ENCODE measurements at places on chromosomes 5 and 9.

DNA sequence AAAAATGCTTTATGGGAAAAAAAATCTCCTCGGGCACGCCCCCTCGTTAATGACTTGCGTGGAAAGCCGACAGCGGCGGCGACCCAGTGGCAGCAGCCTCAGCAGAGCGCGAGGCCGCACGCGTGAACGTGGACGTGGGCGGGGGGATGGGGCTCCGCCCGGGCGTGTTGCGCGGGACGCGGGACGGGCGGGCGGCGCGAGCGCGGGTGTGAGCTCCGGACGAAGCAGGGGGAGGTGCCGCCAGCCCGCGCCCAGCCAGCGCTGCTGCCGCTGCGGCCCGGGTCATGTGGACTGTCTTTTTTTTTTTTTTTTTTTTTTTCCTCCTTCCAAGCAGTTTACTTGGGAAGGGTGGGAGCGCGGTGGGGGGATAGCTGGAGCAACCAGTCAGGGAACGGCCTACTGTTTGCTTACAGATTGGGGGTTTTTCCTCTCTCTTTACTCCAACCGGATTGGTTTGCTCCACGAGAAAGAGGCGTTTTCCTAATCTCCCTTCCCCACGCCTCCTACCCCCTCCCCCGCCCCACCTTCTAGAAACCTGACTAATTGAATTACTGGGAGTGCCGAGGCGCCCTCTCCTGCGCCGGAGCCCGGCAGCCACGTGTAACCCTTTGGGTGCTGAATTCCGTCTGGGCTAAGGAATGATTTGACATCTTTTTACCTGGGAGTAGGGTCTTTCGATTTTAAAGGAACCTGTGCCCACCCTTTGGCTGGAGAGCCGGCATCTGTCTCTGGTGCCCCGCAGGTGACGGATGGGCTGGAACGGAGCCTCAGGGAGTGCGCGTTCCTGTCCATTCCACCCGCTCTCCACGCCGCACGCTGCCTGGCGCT lies 1.7 kb upstream of the EFNA5 start:
- peak; percentile 86 for DNase-seq

- DNase-seq: no peak
These were observed 348.7 kb upstream of the SEMA6A start for GRCh38 chr5:116923344-116923743.

GRCh38 chr5:137880313-137880712 lies 8.9 kb upstream of the PKD2L2 start:
- no peak for DNase-seq

- DNase-seq: no peak
These were observed 134.4 kb downstream of the TRPM3 start for GRCh38 chr9:70986984-70987383.

GRCh38 chr9:81633952-81634854 lies 55.1 kb downstream of the TLE1 start:
- peak; percentile 29 for DNase-seq

GRCh38 chr5:29702875-29703274 lies 1490.6 kb upstream of the CDH6 start:
- DNase-seq: no peak

DNA sequence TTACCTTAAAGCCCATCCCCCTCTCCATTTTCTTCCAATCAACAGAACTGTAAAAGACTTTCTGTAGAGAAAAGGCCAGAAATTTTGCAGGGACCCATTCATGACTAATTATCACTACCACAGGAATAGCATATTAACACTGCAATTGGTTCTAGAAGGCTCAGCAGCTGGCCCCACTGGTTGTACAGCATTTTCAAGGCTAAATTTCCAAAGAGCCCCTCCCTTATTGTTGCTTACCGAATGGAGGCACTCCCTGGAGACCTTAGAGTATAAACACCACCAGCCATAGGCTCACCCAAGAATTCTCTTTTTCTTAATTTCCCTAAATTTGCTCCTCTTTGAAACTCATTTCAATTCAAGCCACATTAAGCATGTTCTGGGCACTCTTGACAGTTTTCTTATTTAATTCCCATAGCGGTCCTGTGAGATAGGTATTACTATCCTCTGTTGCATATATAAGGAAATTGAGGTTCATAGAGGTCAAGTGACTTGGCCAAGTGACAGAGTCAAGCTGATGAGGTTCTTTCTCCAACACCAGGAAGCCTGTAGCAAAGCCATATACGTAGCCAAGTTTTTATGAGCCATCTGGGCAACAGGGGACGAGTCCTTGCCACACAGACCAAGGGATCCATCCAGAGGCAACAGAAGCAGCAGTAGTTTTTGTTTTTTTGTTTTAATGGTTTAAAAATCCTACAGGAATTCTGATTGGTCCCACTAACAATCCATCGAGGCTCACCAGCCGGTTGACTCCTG lies 83.9 kb upstream of the NR5A1 start:
- peak; percentile 50 for DNase-seq

- peak; percentile 47 for DNase-seq
These were observed 14.2 kb downstream of the EEIG1 start for GRCh38 chr9:127966416-127967150.

DNA sequence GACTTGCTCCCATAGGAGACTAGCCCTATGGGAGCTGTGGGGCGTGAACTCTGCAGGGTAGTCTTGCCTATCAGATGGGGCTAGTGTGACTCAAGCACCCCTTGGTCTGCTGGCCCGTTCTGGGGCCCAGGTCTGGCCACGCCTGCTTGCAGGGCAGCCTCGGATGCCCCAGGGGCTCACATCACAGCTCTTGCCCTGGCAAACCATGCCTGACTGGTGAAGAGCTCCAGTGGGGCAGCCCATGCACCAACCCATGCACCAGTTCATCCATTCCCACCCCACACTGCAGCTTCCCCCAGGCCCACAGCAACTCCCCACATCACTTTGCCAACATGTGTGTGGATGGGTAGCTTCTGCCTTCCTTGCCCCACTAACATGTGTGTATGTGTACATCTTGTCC lies 93.9 kb upstream of the PRLR start:
- no peak for DNase-seq

DNA sequence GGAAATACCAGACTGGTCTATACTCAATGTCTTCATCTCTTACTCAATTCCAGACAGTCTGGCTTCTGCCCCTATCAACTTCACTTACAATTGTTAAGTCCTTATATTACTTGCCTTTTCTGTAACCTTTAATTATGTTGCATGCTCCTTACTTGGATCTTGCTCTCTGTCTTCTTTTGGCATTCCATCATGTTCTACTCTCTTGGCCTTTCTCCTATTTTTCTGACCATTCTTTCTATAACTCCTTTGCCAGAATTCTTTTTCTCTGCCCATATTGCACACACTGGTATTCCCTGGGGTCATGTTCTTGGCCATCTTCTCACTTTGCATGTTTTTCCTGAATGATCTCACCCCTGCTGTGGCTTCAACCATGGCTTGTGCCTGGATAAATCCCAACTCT lies 209.8 kb upstream of the ZNF462 start:
- DNase-seq: no peak

GRCh38 chr5:110896901-110897300 lies 158.1 kb downstream of the SLC25A46 start:
- no peak for DNase-seq

DNA sequence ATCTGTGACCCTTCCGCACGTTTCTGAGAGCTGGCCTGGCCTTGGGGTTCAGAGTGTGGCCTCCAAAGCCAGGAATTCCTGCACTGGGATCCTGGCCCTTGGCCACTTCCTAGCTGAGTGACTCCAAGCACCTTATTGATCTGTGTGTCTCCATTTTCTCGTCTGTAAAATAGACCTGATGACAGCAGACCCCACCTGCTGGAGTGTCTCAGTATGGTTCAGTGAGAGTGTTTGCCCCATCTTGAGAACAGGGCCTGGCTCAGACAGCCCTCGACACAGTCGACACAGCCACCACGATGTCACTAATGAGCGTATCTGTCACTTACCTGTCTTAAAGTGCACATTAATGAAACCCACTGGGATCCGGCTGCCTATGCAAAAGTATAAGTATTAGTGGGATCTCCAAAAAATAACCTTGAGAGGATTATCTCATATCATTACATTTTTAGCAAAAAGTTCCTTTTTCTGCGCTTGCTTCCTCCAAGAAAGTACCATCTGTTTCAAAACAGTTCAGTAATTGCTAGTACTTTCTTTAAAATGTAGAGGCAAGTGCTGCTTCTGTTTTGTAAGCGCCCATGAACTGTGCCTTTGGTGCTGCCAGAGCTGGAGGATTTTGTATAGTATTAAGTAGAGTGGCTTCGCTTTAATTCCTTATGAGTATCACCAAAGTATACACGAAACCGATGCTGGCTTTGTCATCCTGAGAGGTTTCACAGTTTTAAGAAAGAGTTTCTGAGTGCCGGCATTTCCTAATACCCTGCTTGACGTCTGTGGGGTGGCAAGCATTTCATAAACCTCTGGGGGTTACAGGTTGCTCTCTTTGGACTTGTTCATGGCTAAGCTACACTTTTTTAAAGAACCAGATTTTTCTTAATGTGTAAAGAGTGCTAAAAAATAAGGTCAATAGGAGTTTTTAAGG lies 31.7 kb downstream of the UBE2QL1 start:
- DNase-seq: no peak

- no peak for DNase-seq
These were observed 162.7 kb upstream of the SGCD start for GRCh38 chr5:156164306-156164705.

DNA sequence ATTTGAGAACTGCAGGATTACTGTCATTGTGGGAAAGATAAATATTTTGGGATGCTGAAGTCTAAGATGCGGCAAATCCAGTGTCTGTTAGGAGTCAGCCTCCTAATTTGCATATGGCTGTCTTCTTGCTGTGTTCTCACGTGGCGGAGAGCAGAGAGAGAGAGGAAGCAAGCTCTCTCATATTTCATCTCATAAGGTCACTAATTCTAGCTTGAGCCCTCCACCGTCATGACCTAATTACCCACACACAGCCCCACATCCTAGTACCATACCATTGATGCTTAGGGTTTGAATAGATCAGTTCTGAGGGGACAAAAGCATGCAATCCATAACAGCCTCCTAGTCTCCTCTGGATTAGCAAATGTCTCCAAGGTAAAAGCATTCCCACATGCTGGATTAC lies 124.5 kb downstream of the CDH12 start:
- DNase-seq: no peak

DNA sequence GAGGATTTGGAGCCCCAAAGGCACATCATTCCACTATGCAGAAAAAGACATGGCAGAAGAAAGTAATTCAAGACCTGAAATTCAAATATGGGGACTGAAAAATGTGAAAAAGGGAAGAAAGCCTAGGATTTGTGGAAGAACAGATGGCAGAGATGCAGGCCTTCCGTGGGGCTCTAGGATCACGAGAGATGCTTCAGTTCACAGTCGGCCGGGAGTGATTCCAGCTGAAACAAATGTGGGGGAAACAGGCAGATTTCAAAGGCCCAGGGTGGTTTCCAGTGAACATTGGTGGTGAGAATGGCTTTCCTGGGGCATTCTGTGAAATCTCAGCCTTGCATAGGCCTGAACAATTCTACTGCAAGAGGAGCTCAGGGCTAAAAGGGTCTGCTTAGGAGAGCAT lies 34.6 kb upstream of the ZFR start:
- no peak for DNase-seq

DNA sequence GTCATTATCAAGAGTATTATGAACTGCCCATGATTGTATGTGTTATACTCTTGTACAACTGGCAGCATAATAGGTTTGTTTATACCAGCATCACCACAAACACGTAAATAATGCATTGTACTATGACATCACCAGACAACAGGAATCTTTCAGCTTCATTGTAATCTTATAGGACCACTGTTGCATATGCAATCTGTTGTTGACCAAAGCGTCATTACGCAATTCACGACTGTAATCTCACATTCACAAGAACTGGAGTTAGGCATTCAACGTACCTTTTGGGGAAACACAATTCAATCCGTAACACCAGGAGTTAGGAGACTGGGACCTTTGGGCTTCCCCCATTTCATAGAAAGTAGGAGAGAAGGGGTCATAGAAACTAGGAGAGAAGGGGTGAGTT lies 20.4 kb upstream of the ARSI start:
- DNase-seq: no peak

- DNase-seq: no peak
These were observed 166.8 kb downstream of the DROSHA start for GRCh38 chr5:31364881-31365636.

All from colonic mucosa (tissue), 4 donors.